Thoracic aorta (tissue), 2 donors: ENCODE measurements at places on chromosomes 3 and 15. TPM values are rescaled to one million over a fixed set of nuclear protein-coding genes. Genes with fewer than 3 reads are reported as not detected.
A peak's percentile ranks its signal among the peaks of the same experiment; 100 is the strongest.

The VEPH1 gene
- total RNA-seq = not detected

The ECE2 gene
- total RNA-seq = not detected

The SLITRK3 gene
- total RNA-seq = 0.14 TPM

The CCDC80 gene
- 90.8 TPM for total RNA-seq

The CHL1 gene
- 7.5 TPM for total RNA-seq

The LDHAL6B gene
- not detected for total RNA-seq

The SI gene
- not detected for total RNA-seq

The TERC gene
- 126 TPM for total RNA-seq

The AMOTL2 gene
- 161 TPM for total RNA-seq

The STRIT1 gene
- not detected for total RNA-seq

The COL8A1 gene
- total RNA-seq = 253 TPM

The FEZF2 gene
- not detected for total RNA-seq

The UQCC5 gene
- total RNA-seq = 0.95 TPM

The C3orf52 gene
- 8.8 TPM for total RNA-seq

The NANOGP8 gene
- total RNA-seq = not detected

The CD200R1 gene
- 3.2 TPM for total RNA-seq

The MST1R gene
- total RNA-seq = 3.7 TPM

DNA sequence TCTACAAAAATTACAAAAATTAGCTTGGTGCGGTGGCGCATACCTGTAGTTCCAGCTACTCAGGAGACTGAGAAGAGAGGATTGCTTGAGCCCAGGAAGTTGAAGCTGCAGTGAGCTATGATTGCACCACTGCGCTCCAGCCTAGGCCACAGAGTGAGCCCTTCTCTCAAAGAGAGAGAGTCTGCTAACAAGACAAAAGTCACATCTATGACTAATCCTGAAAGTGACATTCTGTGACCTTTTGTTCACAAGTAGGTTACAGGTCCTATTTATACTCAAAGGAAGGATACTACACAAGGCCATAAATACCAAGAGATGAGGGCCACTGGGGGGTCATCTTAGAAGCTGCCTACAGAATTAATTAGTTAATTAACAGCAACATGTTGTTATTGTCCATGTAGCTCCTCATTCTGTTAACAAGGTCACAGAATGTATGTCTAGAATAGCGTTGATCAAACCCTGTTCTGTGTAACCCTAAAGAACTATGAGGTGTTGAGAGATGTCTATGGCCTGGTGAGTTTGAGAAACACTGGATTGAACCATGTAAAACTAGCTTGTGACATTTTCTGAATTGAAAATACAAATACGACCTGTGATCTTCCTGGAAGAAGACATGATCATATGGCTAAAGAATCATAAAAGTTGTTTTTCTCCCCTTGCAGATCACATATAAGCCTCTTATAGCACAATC lies 97.0 kb downstream of the SAMMSON start:
- DNase-seq = no peak

GRCh38 chr15:46858150-46858549 lies 859.2 kb upstream of the SEMA6D start:
- no peak for DNase-seq

- no peak for DNase-seq
These were observed 392.3 kb downstream of the FEZF2 start for GRCh38 chr3:61981060-61981459.

- no peak for DNase-seq
These were observed 706 bp downstream of the DVL3 start for GRCh38 chr3:184155644-184156521.

- no peak for DNase-seq
These were observed 27.5 kb upstream of the THRB start for GRCh38 chr3:24522146-24522579.

GRCh38 chr3:186979852-186980251 lies 49.5 kb downstream of the ST6GAL1 start:
- DNase-seq = no peak

GRCh38 chr3:171748064-171748924 lies 62.0 kb downstream of the PLD1 start:
- no peak for DNase-seq

- DNase-seq = no peak
These were observed 35.2 kb downstream of the RAB6B start for GRCh38 chr3:133860519-133860918.

- DNase-seq = no peak
These were observed 26.6 kb upstream of the FLNB start for GRCh38 chr3:57981483-57982087.

DNA sequence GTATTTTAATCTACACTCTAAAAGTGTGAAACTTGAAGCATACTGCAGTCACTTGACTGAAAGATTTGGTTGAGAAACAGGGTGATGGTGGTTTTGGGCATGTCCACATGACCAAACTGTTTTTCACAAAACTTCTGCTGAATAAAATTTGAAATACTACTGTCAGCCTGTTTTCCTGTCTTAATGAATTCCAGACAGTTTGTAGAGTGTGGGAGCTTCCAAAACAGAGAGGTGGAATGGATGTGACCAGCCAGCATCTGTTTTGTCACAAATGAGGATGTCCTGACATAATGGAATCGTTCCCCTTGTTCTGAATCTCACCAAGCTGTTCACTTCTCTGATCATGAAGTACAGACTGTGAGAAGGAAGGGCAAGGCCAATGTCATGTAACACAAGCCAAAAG lies 11.8 kb downstream of the MITF start:
- DNase-seq = no peak

GRCh38 chr3:53731934-53732624 lies 114.1 kb downstream of the CHDH start:
- no peak for DNase-seq

DNA sequence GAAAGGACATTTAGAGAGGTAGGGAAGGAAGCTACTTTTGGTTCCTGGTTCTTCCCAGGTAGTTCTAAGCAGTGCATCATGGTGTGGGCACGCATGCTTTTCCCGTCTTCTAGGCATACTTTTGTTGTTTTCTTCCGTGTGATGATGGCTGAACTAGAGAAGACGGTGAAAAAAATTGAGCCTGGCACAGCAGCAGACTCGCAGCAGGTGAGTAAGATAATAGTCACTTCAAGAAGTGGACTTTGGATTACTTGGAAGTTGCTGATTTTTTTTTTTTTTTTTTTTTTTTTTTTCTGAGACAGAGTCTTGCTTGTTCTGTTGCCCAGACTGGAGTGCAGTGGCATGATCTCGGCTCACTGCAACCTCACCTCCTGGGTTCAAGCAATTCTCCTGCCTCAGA lies 17.9 kb downstream of the FANCD2OS start:
- no peak for DNase-seq

DNA sequence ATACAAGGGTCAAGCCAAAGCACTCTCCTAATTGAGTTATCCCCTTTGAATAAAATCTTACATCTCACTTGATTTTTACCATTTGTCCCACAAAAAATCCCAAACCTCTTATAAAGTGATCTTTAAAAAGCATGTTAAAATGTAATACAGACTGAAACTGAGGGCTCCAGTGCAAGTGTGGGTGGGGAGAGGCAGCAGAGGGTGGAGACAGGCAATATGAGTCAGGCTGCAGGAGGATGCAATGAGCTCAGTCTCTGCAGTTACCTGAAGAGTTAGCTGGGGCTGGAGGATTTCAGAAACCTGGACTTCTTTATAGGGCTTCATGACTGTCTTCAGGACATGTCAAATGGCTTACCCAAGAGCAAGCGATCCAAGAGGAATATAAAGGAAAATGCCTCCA lies 14.2 kb upstream of the COLQ start:
- no peak for DNase-seq

GRCh38 chr15:63340353-63340752 lies 41.3 kb downstream of the CA12 start:
- no peak for DNase-seq

- no peak for DNase-seq
These were observed 11.2 kb downstream of the TMC3 start for GRCh38 chr15:81362790-81363189.

DNA sequence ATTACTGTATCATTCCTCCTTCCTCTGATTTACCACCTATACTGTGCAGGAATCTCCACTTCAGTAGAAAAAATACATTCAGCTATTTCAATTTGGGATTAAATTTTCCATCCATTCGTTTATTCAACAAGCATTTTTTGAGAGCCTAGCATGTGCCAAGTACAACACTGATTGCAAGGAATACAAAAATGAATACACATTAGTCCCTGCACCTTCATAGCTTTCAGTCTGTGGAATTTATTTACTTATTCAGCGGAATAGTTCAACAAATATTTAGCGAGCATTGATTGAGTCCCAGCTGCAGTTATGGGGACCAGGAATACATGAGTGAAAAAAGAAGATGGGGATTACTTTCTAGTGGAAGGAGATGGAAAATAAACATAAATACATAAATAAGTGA lies 606.8 kb upstream of the TBL1XR1 start:
- DNase-seq = no peak

GRCh38 chr3:40690749-40691451 lies 166.1 kb downstream of the ZNF621 start:
- peak; percentile 71 for DNase-seq

- no peak for DNase-seq
These were observed 4.9 kb downstream of the TM2D3 start for GRCh38 chr15:101647251-101647650.

GRCh38 chr15:47206358-47206978 lies 510.8 kb upstream of the SEMA6D start:
- no peak for DNase-seq

DNA sequence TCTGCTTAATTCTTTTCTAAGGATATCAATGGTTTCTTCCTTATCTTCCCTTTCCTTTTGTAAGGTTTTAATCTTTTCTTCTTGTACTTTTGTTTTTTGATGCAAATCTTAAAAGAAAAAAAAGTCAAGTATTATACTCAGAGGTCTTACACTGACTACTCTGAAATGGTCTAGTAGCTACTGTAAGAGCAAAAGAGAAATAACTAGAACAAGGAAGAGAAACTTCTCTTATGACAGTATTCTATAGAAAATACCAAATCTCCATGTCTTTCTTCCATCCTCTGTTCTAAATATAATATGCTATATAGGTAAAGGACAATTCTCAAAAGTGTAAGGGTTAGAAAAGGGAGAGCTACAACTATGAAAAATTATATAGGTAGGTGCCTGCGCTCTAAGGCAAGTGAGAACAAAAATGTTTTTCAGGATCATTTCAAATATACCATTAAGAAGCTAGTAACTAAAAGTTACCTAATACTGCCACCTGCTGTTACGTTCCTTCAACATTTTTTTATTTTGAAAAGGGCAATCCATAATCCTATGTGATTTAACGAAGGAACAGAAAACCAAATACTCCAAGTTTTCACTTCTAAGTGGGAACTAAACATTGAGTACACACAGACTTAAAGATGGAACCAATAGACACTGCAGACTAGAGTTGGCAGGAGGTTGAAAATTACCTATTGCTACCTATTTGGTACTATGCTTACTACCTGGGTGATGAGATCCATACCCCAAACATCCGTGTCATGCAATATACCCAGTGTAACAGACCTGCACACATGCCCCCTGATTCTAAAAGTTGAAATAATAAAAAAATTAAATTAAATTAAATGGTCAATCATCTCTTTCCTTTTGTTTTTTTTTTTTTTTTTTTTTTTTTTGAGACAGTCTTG lies 36.7 kb downstream of the CIP2A start:
- DNase-seq = no peak

GRCh38 chr3:197000211-197000610 lies 29.4 kb downstream of the MELTF start:
- no peak for DNase-seq

GRCh38 chr3:72434296-72434695 lies 413.9 kb downstream of the SHQ1 start:
- DNase-seq = no peak

GRCh38 chr3:87145553-87145952 lies 81.6 kb upstream of the CHMP2B start:
- DNase-seq = no peak

GRCh38 chr3:197508051-197508451 lies 47.7 kb downstream of the BDH1 start:
- DNase-seq = no peak

- DNase-seq = no peak
These were observed 193.3 kb upstream of the TOPAZ1 start for GRCh38 chr3:44048196-44048924.

- no peak for DNase-seq
These were observed 68.6 kb downstream of the ST6GAL1 start for GRCh38 chr3:186998937-186999368.

DNA sequence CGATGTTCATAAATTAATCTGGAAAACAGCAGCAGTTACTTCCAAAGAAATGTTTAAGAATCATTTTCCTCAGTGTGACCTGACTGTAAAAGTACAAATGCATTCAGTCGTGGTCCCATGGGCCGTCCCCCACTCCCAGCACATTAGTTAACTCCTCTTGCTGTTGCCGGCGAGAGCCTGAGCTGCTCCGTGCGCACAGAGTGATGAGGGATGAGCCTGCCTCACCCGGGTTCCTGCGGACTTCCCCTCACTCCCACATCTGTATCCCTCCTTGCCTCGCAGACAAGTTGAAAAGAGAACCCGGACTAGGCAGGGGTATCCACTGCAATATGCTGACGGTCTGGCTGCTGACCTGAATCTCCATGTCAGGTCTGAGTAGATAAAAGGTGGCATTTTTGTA lies 861.7 kb upstream of the NR2F2 start:
- no peak for DNase-seq

GRCh38 chr15:41411031-41411430 lies 5.9 kb upstream of the RTF1 start:
- DNase-seq = no peak

- no peak for DNase-seq
These were observed 18.6 kb downstream of the MTHFS start for GRCh38 chr15:79878078-79878705.

DNA sequence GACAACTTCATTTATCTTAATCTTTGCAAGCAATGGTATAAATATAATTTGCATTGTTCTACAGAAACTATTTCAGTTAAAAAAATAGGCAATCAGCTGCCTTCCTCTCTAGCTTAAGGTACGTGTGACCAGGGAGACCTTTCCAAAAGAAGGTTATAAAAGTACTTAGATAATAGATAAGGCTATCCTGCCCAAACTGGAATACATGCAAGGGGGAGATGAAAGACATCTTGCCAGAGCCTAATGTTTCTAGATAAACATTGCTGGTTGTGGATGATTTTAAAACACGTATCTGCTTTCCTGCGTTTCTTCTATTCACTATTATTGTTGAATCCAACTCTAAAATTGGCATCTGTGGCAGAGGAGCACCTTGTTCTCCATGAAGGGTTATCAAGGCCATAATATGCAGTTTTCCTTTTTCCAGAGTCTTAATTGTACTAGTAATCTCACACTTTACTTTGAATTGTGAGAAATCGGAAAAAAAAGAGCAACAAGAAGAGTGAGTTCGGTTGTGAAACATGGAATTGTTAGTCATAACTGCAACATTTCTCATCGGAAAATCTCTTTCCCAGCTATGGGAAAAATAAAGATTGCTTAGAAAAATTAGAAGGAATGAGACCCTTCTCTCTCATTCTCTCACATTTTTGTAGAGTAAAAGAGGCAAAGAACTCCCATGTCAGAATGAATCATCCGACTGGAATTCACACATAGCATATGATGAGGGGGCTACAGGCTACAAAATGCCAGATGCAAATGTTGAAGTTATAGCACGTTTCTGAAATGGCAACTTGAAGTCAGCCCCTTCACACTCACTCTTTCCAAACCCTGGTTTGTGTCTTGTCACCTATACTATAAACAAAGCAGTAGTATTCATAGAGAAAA lies 936.1 kb upstream of the NR2F2 start:
- DNase-seq = no peak
